ENCODE measurements at places on chromosomes 1 and 21. TPM values are rescaled to one million over a fixed set of nuclear protein-coding genes. Genes with fewer than 3 reads are reported as not detected.
A peak's percentile ranks its signal among the peaks of the same experiment; 100 is the strongest.

The TTC22 gene
- total RNA-seq: not detected

The C1orf141 gene
- not detected for total RNA-seq

The FCRL2 gene
- total RNA-seq: not detected

The DYNLT4 gene
- 1.0 TPM for total RNA-seq

The ANGPTL3 gene
- not detected for total RNA-seq

The OR2T11 gene
- total RNA-seq: not detected

The FMO2 gene
- total RNA-seq: 59.4 TPM

The TFF1 gene
- not detected for total RNA-seq

The LRRC38 gene
- 0.38 TPM for total RNA-seq

The MORC3 gene
- total RNA-seq: 21.6 TPM

GRCh38 chr1:245742896-245743295, 588.1 kb downstream of the KIF26B start:
- no peak for DNase-seq

DNA sequence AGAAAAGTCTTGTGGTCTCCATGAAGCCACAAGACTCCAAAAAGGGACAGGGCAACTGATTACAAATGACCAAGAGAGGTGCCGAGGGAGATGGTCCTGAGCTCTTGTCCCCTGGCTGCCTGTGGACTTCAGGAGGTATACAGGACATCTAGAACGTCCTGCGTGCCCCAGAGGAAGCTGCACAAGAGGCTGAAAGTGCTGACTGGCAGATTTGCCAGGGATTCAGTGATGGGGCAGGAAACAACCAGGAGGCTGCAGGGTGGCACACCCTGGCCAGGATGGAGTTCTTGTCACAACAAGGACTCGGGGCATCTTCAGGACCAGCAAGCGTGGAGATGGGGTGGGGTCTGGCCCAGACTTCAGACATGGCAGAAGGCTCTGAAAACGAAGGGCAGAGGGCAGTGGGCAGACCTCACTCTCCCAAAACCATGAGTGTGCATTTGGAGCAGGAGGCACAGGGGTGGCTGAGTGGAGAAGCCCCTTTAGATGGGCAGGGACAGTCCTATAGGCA, 13.4 kb upstream of the PKP1 start:
- no peak for DNase-seq

DNA sequence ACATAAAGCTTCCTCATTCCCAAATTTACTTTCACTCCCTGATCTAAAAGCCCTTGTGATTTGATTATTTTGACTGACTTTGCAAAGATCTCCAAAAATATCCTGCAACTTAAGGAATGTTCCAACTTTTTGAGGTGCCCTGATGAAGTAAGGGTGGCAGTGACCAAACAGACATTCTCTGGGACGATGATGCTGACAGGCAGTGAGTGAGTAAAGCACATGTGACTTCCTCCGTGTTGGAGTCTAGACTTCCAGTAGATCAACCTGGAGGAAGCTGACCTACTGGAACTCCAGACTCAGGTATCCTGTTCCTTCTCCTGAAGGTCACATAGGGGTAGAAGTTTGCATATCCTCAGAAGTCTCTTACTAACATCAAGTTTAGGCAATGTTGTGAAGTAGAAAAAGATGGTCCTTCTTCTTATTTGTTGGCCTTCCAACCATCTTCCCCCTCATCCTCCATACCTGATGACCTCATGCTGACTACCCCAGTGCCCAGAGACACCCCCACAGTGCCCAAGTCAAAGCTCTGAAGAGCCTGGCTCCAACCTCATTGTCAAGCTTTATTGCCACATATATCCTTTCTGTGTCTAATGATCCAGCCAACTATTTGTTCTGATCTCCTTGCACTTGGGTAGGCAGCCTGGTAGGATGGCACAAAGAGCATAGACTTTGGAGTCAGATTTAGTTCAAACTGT, 16.0 kb downstream of the TNFSF4 start:
- no peak for DNase-seq

DNA sequence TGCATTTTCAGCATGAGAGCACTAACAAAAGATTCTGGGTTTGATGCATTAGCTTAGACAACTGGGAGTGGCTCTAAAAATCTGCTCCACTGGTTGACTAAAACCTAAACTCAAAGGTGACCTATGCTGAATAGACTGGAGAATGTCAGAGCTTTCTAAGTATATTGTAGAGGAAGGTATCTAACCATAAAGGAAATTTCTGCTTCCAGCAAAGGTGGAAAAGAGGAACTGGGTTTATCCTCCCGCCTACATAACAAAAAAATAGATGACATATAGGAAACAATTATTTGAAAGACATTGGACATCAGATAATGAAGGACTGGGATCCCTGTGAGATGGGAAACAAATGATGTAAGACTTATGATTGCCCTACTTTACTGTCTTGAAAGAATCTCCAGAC, 35.8 kb upstream of the CR2 start:
- no peak for DNase-seq

DNA sequence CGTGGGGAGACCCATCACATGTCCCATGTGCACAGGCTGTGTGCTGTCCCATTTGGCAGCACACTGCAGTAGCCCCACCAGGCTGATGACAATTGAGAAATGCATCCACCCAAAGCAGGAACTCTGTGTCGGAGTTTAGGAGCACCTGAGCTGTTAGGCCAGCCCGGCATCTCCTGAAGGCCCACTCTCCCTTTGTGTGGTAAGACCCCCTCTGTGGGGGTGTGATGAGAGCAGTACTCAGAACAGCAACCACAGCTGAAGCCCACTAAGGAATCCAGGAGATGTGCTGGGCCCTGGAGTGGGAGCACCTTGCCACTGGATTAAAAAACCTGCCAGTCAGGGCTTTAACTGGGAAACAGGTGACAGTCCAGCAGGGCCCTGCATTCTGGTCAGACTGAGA, 37.2 kb downstream of the FCRL5 start:
- no peak for DNase-seq

DNA sequence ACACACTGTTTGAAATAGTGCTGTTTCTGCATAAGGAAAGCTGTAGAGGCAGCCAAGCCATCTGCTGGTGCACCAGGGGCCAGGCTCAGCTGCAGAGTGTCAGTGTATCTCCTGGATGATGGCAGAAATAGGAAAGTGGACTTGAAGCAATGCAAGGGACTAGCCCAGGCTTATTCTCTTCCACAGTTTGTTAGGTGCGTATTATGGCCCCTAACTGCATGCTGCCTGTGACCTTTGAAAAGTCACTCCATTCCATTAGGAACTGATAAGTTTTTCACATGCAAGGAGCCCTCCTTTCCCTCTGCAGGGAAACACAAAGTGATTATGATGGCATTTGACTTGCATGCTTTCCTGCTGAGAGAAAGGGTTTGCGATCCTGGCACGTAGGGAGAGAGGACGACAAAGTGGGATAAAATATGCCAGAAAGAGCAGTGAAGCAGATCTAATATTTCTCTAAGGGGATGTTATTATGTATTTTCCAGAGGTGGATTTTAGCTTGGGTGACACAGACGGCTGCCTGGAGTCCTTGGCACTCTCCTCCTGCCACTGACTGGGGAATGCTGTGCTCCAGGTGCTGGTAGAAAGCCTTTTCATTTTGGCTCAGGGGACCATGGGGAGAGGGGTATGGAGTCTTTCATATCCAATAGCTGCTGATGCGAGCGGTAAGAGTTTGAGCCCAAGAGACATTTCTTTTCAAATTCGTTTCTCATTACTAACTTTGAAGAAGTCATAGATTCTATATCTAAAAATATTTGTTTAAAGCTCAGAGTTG, 402.1 kb upstream of the B3GALT2 start:
- DNase-seq: peak; percentile 14

DNA sequence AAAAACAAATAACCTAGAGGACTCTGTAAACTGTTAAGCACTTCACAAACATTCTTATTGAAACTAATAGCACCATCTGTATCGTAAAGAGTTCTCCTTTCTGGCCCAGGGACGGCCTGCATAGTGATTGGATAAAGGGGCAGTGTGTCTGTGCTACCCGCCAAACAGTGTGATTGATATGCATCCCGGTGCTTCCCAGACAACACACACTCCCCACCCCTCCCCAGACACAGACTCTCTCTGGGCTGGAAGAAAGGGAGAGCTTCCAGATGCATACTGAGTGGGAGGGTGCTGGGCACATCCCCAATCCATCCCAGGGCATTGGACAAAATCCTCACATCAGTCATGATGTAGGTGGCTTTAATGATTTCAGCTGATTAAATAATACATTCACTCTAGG, 3.7 kb downstream of the HSD11B1 start:
- DNase-seq: no peak

GRCh38 chr1:2601721-2602303, 15.2 kb downstream of the PRXL2B start:
- no peak for DNase-seq

DNA sequence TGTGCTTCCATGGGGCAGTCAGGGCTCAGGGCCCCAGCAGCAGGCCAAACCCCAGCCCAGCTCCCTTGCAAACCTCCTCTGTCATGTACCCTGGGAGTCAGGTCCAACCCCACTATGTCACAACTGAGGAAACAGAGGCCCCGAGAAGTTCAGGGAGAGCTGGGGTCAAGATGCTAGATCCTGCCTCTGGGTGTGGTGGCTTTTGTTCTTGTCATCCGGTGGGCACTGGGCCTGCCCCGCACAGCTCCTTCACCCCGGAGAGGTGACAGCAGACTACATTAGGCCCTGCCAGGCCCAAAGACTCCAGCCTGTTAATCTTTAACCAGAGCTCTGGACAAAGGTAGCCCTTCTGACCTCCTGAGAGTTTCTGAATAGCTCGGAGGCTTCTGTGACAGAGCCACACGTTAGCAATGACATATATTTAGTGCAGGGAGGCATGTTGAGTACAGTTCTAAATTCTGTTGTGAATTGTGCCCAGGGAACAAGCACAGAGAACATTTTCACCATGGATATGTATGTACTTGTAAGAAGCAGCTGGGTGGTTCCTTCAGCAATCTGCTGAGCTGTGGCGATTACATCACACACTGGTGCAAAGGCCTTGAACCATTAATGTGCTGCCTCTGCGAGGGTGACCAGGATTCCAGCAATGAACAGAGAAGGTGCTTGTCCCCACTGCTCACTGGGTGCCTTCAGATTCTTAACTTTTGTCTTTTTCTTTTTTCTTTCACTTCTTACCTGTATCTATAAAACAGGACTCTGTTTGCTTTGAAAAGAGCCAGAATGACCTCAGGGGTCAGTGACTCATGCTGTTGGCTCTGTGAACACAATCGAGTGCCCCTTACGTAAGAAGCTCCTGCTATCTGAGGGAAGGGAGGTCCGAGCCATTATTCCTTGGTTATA, 102.8 kb downstream of the RHOU start:
- no peak for DNase-seq

GRCh38 chr1:160844447-160845232, 18.0 kb downstream of the CD244 start:
- DNase-seq: no peak

- DNase-seq: no peak
These were observed 29.6 kb upstream of the DIPK1A start for GRCh38 chr1:92990828-92991227.

DNA sequence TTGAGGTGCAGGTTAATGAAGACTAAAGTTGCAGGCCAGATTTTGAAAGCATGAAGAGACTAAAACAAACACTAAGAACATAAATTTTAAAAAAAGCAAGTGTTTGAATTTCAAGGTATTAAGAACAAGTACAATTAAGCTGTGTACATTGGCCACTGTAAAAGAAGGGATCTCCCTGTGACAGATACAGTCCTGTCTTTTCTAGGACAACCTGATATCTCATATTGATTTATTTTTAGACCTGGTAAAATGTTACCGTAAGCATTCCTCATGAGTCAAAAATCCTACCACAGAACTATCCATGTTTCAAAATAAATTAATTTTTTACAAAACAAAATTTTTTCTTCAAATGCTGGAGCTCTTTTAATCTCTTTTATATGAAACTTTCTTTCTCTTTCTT, 39.4 kb downstream of the SLC22A15 start:
- DNase-seq: no peak

DNA sequence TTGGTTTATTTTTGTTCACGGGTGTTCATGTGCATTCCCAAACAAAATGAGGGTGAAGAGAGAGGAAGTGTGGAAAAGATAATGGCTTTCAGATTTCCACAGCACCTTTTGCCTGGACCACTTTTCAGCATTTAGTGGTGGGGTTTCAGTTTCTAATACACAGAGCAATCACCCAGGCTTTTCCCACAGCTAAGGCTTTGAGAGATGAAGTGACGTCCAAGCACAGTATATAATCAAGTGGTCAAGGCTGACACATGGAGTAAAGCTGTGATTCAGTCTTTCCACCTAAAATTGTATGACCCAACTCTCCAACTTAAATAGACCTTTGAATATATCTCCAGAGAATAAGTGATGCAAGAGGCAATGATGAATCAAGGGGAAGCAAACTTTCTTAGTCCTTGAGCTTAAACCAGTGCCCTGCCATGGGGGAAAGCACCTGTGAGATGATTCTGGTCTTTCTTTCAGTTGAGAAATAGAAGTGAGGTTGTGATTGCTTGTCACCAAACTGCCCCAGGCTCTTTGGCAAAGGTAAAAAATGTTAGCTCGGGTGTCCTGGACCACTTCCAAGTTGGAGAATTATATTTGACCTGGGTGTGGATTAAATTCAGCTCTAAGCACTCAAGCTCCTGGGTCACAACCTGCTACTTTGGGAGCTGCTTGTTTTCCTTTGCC, 2.4 kb upstream of the PIK3R3 start:
- DNase-seq: no peak

GRCh38 chr1:21828075-21828474, 16.0 kb downstream of the LDLRAD2 start:
- no peak for DNase-seq

GRCh38 chr1:236455243-236455642, 61.2 kb downstream of the EDARADD start:
- DNase-seq: no peak

- peak; percentile 94 for DNase-seq
These were observed 64.2 kb downstream of the TCP10L start for GRCh38 chr21:32520875-32521735.

DNA sequence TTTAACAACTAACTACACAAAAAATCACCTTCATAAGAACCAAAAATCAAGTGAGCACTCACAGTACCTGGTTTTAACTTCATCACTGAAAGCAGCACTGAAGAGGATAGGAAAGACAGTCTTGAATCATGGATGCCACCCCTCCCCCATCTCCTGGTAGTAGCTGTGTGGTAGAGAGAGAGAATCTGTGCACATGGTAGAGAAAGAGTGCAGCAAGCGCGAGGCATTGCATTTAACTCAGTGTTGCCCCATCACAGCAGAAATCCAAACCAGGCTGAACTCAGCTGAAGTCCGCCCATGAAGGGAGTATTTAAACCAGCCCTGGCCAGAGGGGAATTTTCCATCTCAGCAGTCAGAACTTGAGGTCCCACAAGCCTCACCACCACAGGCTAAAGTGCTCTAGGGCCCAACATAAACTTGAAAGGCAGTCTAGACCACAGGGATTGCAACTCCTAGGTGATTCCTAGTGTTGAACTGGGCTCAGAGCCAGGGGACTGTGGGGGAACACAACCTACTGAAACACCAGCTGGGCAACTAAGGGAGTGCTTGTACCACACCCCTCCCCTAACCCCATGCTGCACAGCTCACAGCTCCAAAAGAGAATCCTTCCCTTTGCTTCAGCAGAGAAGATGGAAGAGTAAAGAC, 38.4 kb downstream of the VAV3 start:
- no peak for DNase-seq

- no peak for DNase-seq
These were observed 25.1 kb upstream of the NGF start for GRCh38 chr1:115363171-115363570.

GRCh38 chr1:63772201-63772600, 1.6 kb upstream of the ROR1 start:
- no peak for DNase-seq
